Activated B cell treated with CpG ODN at 0.5 μM for 24 hours (primary cell): ENCODE measurements at places on chromosomes 6 and 20.

DNA sequence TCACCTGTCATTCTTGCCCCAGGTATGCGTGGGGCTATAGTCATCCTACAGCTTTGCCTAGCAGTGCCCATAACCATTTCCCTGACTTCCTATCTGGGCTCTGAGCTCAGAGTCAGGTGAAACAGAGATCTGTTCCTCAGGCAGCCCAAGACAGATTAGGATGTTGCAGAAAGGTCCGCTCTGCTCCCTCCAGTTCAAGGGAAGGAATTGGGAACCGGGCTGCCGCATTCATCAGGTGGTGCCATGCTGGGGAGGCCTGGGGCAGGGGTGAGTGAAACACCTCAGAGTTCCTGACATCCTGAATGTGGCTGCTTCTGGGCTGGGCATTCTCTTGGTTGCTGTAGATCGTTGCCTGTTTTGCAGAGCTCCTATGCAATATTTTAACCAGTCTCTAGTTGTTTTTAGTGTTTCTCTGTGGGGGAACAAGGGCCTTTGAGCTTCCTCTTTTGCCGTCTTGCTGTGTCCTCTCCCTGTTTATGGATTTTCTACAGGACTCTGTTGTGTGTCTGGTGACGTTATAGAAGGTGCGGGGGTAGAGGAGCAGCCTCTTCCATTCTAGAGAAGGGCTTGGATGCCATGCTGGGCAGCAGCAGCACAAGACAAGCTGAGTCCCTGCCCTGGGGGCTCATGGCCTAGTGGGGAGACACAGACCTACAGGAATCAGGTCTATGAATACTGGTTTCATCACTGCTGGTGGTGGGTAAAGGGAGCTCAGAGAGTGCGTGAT is 9.2 kb downstream of the ENTPD6 start:
- no peak for DNase-seq

GRCh38 chr6:44253307-44254101 is 3.8 kb downstream of the SLC35B2 start:
- no peak for DNase-seq

DNA sequence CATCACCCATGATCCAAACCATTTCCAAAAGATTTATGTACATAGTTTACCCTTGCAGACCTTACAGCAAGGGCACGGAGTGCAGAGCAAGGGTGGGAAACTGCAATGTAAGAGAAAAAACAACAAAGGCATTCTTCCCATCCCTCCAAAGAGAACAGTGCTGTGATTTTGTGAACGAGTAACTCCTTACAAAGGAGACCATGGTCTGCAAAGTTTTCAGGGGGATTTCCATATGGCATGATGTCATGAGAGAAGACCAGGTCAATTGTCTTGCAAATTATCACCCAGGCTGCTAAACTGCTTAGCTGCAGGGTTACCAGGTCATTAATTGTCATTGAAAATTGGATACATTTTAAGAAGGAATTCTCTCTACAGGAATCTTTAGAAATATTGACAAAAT is 58.3 kb downstream of the LAMP5 start:
- no peak for DNase-seq

GRCh38 chr6:40695114-40695513 is 108.0 kb upstream of the LRFN2 start:
- no peak for DNase-seq

DNA sequence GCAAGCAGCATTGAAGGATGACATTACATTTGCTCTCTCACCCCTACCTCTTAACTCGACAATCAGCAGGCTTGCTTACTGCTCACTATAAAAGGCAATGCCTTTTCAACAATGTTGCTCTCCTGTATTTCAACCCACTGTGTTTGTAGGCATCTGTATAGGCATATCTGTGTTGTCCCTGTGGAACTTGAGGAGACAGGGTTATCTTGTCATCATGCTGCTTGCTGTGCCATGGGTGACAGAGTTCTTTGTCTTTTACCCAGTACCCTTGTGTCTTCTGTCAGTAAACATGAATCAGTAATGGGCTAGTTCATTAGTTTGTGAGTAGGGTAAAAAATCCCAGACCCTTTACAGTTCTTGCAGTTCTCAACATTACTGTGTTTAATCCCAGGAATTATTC is 25.2 kb downstream of the PHF3 start:
- DNase-seq, result no peak

- DNase-seq, result no peak
Observed at GRCh38 chr6:2973676-2974075, 2.3 kb upstream of the SERPINB6 start.

DNA sequence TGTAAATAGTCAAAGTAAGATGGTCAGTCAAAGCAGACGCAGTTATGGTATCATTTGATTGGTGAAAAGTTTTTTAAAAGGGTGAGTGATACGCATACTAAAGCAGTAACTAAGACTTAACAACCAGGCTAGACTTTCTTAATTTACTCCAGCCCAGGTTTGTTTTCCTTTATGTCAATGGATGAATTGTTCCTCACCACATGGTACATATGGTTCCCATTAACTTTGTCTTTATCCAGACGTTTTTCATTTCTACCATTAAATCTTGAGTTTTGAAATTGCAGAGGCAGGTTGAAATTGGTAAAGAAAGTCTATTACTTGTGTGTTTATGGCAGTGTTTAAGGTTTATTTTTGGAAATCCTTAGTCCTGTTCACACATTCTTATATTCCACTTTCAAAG is 98.5 kb upstream of the SCGN start:
- DNase-seq, result no peak

DNA sequence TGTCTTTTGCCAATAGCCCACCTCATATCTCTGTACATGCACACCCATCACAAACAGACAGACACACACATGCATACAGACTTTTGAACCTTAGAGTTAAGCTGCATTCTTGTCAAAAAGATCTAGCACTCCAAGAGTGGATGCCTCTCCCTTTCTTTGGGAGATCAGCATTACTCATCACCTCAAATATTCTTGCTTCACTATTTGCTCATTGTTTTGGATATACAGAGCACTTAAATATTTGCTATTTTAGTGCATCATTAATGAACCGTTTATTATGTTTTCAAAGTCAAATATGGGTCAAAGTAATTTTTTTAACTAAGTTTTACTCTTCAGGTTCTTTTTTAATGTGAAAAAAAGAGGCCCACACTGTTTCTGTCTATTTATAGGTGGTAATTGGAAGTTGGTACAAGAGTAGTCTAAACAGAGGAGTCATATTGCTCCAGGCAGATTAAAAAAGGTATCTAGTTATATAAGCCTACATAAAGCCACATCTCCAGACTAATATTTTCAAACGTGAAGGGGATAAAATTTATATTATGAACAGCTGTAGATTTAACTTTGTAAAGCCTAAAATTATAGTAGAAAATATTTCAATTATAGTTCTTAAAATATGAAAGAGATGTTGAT is 102.6 kb downstream of the FLRT3 start:
- no peak for DNase-seq

GRCh38 chr6:17395112-17395511 is 1.7 kb downstream of the CAP2 start:
- no peak for DNase-seq

- no peak for DNase-seq
Observed at GRCh38 chr6:15845492-15845891, 182.7 kb upstream of the DTNBP1 start.

DNA sequence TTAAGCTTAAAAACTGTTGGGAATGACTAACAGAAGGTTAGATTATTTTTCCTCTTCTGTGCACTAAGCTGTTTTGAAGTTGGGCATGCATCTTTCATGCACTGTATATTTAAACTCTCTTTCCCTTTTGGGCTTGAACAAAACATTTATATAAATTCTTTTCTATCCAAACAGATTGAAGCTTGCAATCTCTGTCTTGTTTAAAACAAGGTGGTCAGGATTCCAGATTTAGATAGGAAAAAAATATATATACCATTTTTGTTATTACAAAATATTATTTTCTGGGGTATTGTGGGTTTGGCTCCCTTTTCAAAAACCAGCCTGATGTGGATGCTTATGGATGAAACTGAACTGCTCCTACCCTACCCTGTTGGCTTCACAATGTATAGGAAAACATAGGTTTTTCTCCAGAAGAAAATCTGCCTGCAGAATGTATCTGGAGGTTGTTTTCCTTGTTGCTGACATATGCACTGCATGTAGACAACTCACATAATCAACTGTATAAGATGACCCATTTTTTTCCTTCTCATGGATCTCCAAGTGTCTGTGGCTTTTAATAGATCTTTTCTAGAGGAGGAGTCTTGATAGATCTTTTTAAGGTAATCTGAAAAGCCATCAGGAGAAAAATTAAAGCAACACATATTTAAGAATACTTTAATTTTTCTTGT is 146.3 kb downstream of the PRL start:
- DNase-seq, result no peak

- no peak for DNase-seq
Observed at GRCh38 chr6:12147557-12148316, 135.6 kb downstream of the HIVEP1 start.

GRCh38 chr6:113591896-113592827 is 265.0 kb upstream of the MARCKS start:
- no peak for DNase-seq

DNA sequence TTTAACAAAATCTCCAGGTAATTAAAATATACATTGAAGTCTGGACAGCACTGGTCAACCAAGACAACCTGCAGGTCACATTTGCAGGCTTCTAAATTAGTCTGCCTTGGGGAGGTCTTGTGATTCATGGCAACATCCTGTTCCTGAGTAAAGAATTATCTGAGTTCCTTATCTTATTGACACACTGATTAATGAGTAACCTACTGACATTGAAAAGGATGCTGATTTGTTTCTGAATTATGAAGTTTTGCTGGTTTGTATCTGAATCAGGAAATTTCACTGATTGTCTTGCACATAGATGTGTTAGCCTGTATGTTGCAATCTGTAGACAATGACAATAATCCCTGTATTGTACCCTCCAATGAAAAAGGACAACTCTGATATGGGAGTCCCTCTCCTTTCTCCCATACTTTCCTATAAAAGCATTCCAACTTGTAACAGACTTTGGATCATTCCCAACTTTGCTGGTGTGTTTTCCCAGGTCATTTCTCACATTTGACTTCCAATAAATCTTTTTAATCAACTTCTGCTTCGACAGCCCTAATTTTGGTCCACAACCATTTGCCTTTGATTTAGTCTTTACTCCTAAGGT is 80.0 kb downstream of the LAMP5 start:
- no peak for DNase-seq

- no peak for DNase-seq
Observed at GRCh38 chr20:48287021-48287494, 501.8 kb upstream of the SULF2 start.

DNA sequence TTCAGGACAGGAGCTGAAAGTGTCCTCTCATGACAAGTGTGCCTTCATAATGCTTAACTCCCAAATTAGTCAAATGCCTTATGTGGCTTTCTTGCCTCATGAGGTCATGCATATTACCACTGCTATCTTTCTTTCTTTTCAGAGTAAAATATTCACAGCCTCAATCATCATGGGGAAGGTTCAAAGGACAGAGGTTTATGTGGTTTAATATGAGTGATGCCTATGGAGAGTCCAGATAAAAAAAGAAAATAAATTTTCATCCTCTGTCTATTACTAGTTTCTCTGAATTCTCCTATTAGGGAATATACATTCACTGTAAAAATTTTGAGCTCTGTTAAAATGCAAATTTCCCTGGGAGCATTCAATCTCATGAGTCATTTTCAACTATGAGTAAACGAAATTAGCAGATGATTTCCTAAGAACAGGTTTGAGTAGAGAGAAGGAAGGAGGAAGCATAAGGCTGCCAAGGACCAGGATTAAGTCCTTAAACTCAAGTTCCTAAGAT is 396.9 kb upstream of the ADGRB3 start:
- no peak for DNase-seq

- no peak for DNase-seq
Observed at GRCh38 chr6:32046450-32047083, 8.4 kb downstream of the CYP21A2 start.

DNA sequence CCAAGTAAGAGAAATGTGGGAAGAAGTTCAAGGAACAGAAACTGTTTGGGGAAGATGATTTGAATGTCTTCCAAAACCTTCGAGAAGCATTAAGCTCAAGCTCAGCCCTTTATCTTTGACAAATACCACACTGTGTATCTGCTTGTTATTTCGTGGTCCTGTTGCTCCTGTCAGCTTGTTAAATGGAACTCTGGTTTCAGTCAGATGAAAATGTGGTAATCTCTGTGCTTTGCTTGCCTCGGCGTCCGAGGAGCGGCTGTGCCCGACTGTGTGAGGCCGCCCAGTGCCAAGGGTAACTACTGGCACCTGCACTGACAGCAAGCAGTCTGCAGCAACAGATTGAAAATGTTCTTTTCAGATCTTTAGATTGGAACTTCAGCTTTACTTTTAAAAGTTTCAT is 577.9 kb upstream of the FLRT3 start:
- DNase-seq, result no peak

DNA sequence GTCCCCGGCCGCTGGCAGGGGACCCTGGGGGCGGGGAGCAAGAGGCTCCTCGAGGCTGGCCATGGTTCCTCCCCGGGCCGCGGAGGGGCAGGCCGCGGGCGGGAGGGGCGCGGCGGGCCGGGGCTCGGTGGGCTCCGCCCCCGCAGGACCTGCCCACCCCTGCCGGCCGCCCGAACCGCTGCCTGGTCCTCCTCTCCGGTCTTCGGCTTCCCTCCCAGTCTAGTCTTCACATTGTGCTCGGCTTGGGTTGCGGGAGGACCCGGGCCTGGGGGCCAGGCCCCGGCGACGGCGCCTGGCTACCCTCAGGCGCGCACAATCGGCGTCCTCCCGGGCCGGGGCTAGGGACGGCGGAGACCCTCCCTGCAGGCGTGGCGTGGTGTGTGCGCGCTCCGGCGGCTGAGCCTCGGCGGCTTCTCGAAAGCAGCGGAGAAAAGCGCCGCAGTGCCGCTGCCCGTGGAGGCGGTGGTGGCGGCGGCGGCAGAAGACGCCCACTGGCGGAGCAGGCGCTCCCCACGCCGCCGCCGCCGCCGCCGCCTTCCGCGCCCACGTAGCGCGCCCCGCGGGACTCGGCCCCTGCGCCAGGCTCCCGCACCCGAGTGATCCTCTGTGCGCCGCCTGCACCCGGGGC is at the start of gene PDE10A:
Gene PDE10A, minus strand, starts transcription at position 493 of the 628 bp plus-strand sequence. Its CDS starts 430 bp downstream, at position 63.
- no peak for DNase-seq

DNA sequence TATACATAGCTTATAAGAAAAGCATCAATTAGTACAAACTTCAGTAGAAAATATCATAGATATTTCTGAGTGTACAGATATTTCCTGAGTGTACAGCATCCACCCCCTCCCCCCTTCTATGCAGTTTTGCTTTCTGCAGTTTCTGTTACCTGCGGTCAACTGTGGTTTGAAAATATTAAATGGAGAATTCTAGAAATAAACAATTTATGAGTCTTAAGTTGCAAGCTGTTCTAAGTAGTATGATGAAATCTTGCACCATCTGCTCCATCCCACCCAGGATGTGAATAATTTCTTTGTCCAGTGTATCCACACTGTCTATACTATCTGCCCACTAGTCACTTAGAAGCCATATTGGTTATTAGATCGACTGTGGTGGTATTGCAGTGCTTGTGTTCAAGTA is 15.8 kb upstream of the GPR63 start:
- no peak for DNase-seq

GRCh38 chr6:11473008-11473740 is 64.4 kb upstream of the TMEM170B start:
- no peak for DNase-seq
